Calu3 (cell line): ENCODE measurements at places on chromosomes 7 and 10.

DNA sequence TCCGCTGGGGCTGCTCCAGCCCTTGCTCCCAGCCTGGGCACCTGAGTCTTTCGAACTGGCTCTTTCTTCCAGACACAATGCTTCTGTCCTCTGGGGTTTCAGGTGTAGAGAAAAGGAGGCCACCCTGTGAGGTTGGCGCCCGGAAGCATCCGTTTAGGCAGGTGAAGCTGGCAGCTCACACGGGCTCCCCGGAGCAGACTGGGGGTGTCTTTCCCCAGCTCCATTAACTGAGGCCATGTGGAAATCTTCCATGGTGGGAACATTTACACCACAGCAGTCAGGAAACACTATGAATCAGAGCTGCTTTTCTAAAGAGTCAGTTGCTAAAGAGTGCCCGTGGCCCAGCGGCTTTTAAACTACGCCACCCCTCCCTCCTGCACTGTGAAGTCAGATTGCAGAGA is 29.2 kb downstream of the PRKAG2 start:
- DNase-seq, result no peak

- DNase-seq, result no peak
Observed at GRCh38 chr7:77699056-77699455, 2.8 kb downstream of the RSBN1L start.

- DNase-seq, result no peak
Observed at GRCh38 chr7:41222746-41223145, 480.1 kb downstream of the INHBA start.

- no peak for DNase-seq
Observed at GRCh38 chr10:18010050-18010449, 58.3 kb downstream of the SLC39A12 start.

- DNase-seq, result no peak
Observed at GRCh38 chr7:91913612-91914011, 27.1 kb upstream of the AKAP9 start.
